ENCODE measurements at places on chromosomes 16 and 17.

GRCh38 chr16:30049871-30050270, 15.7 kb upstream of the ALDOA start:
- DNase-seq: no peak

- DNase-seq: no peak
Observed at GRCh38 chr17:80555266-80555665, 10.6 kb downstream of the RPTOR start.

- DNase-seq: no peak
Observed at GRCh38 chr16:88678224-88678979, 7.9 kb downstream of the SNAI3 start.

- DNase-seq: no peak
Observed at GRCh38 chr17:57918017-57918895, 37.0 kb downstream of the CUEDC1 start.

DNA sequence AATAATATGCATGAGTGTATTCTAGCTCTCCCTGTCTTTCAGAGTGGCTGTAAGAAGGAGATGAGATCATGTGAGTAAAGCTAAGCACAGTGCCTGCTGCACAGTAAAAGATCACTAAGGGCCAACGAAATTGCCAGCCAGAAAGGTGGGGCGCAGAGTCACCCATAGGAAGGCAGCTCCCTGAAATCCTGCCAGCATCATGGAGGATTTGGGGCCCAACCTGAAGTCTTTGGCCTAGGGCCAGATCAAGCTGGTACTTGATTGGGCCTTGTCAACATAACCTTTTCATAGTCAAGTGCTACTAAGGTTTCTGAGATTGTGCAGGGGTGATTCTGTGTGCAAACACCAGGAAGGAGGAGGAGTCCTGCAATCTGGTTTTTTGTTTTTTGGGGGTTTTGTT, 16.5 kb downstream of the SCNN1B start:
- DNase-seq: no peak

- DNase-seq: peak; percentile 66
Observed at GRCh38 chr17:1713878-1714426, 3.8 kb upstream of the TLCD2 start.

- no peak for DNase-seq
Observed at GRCh38 chr16:84597528-84597896, 20.4 kb downstream of the COTL1 start.

DNA sequence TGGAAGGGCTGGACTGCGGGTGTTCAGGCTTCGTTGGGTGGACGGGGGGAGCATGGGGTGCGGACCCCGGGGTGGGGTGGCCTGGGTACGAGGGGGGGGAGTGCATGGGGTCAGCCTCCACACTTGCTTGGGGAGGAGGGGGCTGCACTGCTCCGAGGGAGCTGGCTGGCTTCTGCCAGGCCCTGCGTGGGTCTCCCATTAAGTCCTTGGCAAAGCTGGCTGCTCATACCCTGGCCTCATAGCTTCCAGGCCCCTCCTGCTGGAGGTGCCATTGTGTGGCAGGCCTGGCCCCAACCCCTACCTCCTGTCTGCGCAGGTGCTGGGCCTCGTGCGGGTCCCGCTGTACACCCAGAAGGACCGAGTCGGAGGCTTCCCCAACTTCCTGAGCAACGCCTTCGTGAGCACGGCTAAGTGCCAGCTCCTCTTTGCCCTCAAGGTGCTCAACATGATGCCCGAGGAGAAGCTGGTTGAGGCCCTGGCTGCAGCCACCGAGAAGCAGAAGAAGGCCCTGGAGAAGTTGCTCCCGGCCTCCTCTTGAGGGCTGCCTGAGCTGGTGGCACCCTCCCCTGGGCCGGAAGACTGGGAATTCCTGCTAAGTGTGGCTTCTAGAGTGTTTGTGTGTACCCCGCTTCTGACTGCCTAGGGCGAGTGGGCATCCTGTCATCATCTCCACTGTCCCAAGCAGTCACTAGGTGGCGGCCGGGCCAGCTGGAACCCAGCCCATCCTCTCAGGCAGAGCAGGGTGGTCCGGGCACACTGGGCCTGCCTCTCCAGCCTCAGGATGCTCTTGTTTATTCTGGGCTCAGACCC, 1.5 kb downstream of the NUDT16L1 start:
- DNase-seq: no peak

DNA sequence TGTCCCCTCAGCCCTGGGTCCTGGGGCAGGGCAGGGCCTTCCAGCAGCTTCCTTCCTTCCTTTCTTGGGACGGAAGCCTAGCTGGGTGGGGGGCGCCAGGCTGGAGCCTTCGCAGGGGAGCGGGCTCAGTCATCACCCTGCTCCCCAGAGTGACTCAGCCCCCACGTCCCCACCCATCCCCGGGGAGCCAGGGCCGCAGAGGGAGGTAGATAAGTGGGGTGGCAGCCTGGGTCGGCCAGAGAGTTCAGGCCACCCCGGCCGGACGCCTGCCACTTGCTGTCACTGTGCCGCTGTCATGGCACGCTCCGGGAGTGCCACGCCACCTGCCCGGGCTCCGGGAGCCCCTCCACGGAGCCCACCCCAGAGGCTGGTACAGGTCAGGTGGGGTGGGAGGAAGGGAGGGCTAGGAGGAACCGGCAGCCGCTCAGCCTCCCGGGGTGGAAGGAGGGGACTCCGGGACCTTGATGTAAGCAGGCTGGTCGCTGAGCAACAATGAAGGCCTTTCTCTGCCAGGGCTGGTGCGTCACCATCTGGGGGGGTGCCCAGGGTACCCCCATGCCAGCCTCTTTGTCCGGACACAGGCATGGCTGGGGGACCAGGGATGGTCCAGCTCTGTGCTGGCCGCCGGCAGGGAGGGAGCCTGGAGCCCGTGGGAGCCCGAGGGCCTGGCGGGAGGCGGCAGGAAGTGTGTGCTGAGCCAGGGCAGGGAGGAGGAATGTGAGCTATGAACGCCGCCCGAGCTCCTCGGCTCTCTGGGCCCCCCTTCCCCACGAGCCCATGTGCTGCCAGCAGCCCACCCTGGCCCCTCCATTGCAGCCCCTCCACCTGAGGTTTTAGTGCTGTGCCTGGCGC, 6.6 kb downstream of the NHERF2 start:
- no peak for DNase-seq

DNA sequence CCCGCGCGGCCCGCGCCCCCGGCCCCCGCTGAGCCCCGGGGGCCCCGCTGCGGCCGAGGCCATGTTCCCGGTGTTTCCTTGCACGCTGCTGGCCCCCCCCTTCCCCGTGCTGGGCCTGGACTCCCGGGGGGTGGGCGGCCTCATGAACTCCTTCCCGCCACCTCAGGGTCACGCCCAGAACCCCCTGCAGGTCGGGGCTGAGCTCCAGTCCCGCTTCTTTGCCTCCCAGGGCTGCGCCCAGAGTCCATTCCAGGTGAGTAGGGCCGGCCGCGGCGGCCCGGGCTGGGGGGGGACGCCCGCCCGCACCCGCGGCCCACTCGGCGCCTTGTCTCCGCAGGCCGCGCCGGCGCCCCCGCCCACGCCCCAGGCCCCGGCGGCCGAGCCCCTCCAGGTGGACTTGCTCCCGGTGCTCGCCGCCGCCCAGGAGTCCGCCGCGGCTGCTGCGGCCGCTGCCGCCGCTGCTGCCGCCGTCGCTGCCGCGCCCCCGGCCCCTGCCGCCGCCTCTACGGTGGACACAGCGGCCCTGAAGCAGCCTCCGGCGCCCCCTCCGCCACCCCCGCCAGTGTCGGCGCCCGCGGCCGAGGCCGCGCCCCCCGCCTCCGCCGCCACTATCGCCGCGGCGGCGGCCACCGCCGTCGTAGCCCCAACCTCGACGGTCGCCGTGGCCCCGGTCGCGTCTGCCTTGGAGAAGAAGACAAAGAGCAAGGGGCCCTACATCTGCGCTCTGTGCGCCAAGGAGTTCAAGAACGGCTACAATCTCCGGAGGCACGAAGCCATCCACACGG, 504 bp downstream of the MAZ start:
- DNase-seq: no peak

DNA sequence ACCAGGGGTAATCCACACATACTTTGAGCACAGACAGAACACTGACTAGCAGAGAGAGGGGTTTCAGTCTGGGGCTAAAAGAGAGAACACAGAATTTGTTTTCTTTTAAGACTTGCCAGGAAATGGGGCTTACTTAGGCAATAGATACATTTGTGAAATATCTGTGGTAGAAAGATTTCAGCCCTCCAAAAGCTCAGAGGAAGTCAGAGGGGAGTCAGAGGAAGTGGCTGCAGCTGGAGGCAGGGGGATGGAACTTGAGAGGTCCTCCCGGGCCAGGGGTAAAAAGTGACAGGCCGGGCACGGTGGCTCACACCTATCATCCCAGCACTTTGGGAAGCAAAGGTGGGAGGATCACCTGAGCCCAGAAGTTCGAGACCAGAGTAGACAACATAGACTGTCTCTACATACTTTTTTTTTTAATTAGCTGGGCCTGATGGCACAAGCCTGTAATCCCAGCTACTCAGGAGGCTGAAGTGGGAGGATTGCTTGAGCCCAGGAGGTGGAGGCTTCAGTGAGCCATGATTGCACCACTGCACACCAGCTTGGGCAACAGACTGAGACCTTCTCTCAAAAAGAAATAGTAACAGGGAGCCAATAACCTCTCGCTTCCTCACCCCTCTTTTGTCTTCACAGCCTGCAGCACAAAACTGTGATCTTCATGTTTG, 49.9 kb downstream of the NLRC5 start:
- DNase-seq: no peak

DNA sequence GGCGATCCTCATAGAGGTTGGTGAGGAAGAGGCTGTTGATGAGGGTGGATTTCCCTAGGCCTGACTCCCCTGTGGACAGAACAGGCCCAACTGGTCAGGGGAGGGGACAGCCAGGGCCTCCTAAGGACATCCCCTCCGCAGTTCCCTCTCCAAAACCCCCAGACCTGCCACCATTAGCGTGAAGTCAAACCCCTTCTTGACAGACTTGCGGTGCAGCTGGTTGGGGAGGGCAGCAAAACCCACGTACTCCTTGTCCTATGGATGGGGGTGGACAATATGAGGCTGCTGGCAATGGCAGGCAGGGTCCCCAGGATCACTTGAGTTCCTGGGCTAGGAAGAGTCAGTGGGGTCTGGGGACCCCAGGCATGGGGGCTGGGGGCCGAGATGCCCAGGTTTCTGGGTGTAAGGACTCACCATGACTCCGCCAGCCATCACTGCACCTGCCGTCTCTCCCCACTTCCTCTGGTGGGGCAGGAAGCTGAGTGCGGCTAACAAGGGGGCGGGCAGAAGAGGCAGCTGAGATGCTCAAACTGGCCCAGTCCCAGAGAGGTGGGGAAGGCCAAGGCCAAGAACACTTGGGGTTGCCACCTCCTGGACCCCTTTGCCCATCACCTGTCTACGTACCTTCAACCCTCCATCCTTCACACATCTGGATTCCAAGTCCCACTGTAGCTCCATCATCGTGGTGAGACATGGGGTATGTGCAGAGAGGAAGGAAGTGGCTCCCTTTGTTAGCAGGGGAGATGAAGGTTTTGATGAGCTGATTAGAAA, at the start of gene SEPTIN1:
TSS of gene SEPTIN1 (minus strand) at position 451 of the 771 bp plus-strand sequence. CDS start at position 432, 19 bp downstream.
- DNase-seq: no peak

DNA sequence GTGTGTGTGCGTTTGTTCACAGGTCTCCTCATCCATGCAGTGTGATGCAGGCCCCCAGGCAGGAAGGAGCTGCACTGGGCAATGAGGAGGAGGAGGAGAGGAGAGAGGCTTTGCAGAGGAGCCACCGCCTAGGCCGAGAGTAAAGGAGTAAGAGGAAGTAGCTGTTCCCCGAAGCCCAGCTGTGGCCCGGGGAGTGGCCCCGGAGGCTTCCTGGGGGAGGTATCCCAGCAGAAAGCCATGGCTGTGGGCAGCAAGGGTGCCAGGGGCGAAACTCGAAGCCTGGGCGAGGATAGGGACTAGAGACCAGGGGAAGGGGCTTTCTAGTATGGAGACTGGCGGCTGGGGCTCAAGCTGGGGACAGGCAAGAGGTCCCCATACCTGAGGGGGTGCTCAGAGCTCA, 12.2 kb downstream of the C16orf95 start:
- no peak for DNase-seq

GRCh38 chr16:61937646-61938045, 98.6 kb downstream of the CDH8 start:
- no peak for DNase-seq

DNA sequence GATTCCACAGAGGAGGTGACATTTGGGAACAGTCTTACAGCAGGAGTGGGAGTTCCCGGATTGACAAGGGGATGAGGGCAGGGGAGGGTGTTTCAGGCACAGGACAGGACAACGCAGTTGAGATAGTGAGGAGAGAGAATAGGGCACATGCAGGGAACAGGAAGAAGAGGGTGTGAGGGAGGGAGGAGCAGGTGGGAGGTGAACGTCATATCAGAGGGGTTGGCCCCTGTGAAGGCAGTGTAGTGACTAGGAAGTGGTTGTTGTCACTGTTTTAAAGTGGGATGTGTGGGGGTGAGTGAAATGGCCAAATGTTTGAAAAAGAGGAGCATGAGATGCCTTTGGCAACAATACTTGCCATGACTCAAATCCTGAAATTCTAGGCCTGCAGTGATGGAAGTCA, 12.2 kb downstream of the PRKCB start:
- DNase-seq: no peak

DNA sequence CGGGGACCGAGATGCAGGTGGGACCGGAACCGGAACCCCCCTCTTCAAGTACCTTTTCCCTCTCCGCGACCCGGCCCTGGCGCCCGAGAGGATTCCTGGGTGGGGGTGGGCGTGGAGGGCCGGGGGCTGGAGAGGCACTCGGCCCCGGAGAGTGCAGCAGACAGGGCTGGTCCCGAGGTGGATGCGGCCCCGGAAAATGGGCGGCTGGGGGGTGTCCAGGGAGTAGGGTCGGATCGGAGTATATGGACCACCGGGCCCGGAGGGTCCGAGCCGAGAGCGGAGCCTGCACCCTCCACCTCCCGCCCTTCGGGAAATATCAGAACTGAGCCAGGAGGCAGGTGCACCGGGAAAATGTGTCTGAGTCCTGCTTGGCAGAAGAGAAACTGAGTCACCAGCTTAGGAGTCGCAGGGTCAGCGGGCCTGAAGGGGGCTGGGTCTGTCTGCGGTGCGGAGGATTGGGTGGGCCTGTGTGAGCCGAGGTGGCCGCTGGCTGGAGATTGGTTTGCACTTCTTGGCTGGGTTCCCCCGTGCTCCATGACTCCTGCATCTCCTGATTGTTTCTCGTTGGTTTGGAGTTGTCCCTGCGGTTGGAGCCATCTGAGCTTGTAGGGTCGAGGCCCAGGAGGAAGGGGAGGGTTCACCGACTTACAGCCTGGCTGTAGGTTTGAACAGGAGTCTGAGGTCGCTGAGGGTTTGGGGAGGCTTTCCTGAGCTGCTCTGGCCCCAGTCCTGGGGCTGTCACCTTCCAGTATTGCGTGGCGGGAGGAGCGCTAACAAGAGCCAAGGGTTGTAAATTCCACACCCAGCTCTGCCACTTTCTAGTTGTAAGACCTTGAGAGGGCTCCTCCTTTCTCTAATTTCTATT, 518 bp downstream of the SH2B1 start:
- no peak for DNase-seq

- DNase-seq: no peak
Observed at GRCh38 chr17:42129109-42129837, 6.7 kb downstream of the HSPB9 start.

DNA sequence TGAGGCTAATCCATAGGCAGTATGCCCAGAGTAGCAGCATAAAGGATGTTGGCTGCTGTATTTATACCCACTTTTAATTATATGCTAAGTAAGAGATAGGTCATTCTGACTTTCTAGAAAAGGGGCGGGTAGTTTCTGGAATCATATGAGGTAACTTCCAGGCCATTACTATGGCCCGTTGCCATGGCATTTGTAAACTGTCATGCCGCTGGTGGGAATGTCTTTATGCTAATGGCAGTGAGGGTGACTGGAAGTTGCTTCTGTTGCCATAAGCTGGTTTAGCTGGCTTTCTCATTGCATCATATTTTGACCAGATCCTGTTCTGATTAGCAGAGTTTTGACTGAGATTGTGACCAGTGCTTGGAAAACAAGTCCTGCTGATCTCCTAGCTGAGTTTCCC, 929.6 kb upstream of the CDH8 start:
- no peak for DNase-seq

GRCh38 chr16:11727796-11728543, 14.7 kb downstream of the TXNDC11 start:
- DNase-seq: no peak

All from left lung (tissue), 14 donors.